ENCODE measurements at places on chromosomes 13 and 19.

DNA sequence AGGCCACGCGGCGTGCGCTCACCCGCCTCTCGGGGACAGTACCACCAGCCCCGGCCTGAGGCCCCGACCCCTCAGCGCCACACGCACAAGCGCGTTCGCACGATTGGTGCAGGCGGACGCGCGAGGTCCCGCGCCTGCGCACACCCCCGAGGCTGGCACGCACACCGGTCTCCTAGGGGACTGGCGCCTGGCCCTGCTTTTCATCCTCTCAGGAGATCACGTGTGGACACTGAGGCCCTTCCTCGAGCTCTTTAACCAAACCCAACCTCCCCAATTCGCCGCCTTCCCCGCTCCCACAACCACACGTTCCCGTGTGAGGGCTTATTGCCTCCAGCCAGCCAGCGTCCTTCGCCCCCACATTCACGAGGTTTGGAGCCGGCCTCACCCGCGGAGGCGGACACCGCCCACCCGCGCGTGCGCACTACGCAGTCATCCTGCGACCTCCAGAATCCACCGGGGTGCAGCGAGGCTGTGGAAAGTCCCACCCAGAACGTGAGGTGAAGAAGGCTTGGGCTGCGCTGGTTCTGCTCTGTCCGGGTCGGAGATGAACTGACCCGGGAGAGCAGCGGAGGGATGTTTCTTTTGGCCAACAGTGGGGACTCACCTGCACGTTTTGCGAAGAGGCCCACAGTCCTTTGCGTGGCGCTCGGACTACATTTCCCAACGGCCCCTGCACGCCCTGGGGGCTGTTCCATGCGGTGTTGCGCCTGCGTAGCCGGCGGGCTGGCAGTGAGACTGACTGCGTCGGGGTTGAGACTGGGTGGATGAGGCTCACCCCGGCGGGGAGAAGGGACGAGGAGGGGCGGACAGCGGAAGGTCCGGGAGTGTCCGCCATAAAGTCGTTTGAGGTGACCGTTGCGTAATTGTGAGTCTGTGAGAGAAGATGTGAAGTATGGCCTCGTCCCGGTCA is 539 bp upstream of the ZNF667 start:
- peak; percentile 85 for DNase-seq

DNA sequence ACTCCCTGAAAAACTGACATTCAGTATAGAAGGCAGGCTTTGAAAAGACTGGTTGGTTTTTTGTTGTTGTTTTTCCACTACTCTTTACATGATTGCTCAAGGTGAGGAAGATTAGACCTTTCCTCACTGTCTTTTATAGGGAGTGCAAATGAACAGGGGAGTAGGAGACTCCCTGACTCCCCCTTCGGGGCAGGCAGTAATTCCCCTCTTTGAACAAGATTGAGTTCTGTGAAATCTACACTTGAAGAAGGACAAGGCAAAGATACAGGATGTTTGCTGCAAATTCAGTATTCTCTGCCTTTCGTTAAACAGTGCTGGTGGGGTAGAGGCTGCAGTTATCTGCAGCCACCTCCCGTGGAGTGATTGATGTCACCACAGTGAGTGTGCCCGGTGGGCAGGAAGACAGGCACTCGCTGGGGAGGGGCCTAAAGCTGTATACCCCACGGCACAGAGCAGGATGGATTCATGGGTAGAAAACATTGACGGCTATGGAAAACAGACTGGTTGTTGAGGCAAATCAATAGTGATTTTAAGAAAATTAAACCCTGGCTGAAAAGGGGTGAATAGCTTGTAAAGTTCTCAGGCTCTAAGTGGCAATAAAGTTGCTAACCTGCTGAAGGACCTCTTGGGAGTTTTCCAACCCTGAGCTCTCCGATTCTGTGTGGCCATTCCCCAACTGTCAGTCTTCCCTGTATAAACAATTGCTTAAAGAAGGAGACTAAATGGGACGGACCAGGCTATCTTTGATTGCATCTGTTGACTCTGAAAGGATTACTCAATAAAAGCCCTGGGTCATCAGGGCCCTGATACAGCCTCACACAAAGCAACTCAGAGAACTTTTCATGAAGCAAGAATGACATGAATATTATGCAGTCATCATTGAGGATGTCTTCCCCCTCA is 308.3 kb downstream of the TBC1D4 start:
- DNase-seq: no peak

DNA sequence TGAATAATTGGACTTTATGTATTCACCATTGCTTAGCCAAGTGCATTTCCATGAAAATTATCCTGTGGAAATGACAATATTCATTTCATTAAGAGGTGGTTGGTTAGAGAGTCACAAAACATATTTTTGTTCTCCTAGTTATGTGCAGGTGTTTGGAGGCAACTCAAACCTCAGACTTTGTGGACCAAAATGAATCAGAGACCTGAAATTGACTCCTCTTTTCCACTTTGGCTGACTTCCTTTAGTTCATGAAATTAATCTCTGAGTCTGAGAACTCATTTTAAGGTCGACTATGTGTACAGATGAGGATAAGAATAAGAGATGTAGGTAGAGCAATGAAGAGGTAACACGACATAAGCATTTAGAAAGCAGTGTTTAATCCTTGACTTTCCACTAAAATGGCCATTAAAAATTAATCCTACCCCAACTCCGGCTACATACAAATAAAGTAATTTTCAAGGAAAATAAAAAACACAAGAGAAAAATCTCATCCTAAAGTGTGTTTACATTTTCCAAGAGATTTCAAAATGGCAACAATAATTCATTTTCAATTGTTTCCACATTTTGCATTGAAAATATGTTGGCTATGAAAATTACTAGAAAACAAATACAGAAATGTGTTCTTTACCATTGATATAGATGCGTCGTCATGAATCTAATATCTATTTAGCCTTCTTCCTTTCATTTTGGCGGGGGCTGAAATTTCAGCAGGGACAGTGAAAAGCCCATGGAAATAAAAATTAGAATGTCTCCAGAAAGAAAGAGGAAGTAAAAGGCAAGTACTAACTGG is 185.4 kb upstream of the CSNK1A1L start:
- no peak for DNase-seq

- DNase-seq: no peak
These were observed 155.5 kb downstream of the TBC1D4 start for GRCh38 chr13:75326173-75327134.

DNA sequence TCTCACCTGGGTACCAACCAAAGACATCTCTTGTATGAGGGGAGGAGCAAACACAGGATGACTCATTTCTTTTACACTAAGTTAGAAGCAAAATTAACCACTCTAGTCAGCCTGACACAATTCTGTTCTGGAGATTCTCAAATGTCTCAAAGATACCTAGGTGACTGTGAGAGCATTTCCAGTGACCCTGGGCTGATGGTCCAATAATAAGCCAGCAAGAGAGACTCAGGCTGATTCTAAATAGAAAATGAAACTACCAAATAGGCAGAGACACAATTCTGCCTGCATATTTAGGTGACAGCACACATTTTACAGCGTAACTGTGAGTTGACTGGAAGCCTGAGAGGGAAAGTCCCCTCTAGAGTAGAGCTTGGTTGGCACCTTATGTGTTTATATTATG is 16.3 kb downstream of the ZNF91 start:
- DNase-seq: no peak

DNA sequence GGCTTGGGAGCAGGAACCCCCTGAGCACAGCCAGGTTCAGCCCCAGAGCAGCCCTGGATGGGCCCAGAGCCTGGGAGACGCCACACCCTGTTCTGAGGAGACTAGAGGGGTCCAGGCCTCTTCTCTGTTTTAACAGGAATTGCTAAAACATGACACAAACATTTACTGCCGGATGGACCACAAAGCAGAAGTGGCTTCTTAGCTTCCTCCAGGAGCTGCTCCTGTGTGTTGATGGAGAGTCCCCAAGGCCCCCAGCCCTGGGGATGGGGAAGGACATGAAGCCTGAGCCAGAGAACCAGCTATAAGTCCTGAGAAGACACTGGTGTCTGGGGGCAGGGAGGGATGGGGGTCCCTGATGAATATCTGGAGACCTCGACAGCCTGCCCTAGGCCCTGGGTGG is 14.6 kb downstream of the CEACAM3 start:
- no peak for DNase-seq

DNA sequence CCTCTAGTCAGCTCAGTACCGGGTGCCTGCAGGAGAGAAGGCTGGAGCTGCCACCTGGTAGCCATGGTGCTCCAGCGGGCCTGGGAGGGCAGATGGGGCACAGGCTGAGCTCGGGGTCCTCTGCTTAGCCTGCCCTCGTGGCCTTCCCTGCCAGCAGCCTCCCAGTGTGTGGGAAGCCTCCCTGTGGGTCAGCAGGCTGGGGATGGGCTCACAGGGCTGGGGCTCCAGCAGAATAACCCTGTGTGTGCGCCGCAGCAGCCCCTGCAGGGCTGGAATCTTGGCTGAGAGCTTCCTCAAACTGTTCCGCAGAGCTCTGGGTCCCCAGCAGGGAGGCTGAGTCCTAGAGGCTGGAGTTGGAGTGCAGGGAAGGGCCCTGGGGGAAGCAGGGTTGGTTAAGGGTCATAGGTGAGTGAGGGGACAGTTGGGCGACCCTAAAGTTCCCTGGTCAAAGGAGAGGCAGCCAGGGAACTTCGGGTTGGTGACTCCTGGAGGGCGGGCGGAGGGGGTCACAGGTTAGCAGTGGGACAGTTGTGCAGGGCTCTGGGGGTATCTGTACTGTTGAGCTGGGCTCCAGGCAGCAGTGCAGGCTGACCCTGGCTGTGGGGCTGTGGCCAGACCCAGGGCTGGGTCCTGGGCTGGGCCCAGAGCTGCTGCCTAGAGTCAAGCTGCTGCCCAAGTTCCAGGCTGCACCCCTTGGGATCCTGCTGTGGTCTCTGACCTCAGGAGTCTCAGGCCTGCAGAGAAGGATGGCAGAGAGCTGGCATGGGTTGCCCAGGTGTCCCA is 14.0 kb downstream of the ARHGAP33 start:
- DNase-seq: no peak

DNA sequence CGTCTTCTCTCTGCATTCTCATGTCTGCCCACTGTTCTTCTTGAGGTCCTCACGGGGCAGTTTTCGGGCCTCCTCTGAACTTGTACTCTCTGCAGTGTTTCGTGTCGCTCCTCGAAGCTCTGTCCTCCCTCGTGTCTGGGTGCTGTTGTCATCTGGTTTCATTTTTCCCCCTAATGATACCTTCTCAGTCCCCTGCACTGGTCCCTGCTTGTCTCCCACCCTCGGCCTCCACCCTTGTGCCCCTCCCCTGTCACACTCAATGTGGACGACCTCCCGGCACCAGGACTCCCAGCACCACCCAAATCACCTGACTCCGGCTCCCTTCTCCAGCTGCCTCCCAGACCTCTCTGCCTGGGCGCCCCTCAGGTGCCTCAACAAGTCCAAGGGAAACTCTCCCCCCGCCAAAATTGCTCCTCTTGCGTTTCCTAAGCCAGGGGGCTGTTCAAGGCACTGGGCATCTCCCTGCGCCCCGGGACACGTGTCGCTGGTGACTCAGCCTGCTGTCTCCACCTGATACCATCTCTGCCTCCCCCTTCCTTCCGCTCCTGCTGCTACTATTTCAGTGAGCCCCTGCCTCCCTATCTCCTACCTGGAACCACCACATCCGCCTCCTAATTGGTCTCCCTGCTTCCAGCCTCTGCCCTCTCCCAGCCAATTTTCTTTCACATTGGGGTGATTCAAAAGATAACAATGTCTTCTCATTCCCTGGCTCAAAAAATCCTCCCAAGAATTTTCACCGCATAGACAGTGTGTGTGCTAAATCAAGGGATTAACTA is 49.5 kb downstream of the RFX2 start:
- DNase-seq: no peak

GRCh38 chr19:31335716-31336115 is 13.5 kb downstream of the TSHZ3 start:
- no peak for DNase-seq

- DNase-seq: peak; percentile 11
These were observed 37.4 kb downstream of the SCGB2B2 start for GRCh38 chr19:34639491-34640085.

DNA sequence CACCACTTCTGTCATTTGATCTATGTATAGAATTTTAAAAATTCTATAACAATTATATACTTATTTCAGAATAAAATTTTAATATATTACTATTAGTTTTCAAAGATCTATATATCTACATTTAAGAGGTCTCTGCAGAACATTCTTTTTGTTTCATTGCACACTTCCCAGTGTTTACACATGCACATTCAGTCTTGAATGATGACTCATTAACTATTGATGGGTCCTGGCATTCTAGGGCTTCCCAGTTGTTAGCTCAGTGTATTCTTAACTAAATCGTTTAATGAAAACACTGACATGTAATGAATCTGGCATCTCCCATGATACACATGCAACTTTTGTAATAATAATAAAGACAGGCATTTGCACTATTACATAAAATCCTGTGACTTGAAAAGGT is 324.6 kb downstream of the KLF12 start:
- DNase-seq: no peak

GRCh38 chr13:22120646-22121045 is 449.8 kb downstream of the FGF9 start:
- no peak for DNase-seq

- DNase-seq: no peak
These were observed 1.9 kb upstream of the F7 start for GRCh38 chr13:113103646-113104045.

GRCh38 chr13:37446503-37446902 is 152.1 kb downstream of the POSTN start:
- DNase-seq: no peak

GRCh38 chr13:113545455-113545930 is 39.1 kb upstream of the TFDP1 start:
- DNase-seq: no peak

DNA sequence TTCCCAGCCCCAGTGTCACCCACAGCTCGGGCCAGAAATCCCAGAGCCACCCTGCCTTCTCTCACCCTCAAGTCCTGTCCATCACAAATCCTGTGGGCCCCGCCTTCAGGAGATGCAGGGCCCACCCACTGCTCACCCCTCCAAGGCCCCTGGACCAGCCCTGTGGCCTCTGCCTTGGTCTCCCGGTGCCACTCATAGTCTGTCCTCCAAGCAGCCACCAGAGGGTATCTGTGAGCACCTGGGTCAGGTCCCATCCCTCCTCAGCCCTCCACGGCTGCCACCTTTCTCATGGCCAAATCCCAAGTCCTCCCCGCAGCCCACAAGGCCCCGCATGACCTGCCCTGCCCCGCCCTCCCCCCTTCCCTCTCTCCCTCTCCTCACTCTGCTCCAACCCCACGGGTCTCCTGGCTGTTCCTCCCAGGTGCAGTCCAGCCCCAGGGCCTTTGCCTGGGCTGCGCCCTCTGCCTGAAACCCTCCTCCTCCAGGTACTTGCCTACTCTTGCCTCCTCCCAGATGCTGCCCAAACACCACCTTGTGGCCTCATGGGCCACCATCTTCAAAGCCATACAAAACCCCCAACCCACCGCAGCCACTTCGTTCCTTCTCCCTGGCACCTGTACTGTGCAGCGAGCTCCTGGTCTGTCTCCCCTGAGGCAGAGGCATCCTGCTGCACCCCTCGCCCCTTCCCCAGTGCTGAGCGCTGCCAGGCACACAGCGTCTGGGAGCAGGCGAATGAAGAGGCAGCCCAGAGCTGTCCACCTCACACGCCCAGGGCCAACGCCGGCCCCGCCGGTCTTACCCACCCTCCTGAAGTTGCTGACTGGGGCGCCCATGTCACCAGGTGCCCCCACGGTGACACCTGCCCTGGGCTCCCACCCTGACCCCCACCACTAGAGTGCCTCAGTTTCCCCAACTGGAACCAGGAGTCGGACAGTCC is 13.2 kb upstream of the UQCR11 start:
- DNase-seq: no peak

- no peak for DNase-seq
These were observed 49.7 kb upstream of the EHD2 start for GRCh38 chr19:47663435-47663910.

All from spinal cord (tissue), 10 donors.